Suppressor macrophage treated with lipopolysaccharide for 4 hours (primary cell): ENCODE measurements at places on chromosomes 6 and 20.

DNA sequence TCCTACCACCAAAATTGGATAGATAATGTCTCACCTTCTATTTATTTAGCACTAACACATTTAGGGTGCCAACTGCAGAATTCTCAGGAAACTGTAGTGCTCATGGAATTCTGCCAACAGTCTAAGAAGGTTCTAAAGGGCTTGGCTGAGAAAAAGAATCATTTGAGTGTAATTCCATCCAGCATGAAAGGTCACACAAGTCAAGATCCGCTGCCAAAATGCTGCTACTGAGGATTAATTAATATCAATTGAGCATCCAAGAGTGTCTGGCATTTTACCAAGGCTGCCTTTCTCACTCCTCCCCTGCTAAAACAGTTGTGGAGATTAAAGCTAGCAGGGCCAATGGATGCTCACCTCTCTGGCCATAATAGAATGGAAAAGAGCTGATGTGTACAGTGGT lies 112.7 kb downstream of the FHL5 start:
- DNase-seq = no peak

DNA sequence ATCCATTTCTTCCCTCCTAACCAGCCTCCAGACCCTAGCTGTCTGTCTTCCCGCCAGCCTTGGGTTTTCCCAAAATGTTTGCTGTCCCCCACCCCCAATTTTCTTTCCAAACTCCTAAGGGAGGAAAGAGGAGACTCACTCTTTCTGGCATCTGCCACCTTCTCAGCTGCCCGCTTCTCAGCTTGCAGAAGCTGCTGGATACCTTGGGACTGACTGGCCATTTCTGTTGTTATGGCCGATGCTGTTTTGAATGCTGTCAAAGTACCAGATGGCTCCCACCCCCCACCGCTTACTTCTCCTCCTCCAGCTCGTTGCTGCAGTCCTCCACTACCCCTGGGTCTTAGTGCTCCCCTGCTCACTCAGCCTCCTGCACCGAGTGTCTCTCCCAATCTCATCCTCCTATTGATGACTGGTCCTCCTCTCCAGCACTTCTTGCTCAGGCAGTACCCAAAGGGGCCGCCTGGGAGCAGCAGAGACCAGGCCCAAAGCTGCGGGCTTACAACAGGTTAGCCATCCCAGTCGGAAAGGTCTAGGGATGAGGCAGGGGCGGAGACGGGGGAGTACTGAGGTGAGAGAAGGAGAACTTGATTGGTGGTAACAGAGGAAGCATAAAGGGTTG lies at the start of gene ATP6V1G2:
ATP6V1G2 (minus strand) TSS at position 270 of the 619 bp plus-strand sequence; CDS start at position 221, 49 bp downstream.
- peak; percentile 85 for DNase-seq

GRCh38 chr6:17859846-17860245 lies 127.6 kb downstream of the KIF13A start:
- no peak for DNase-seq

DNA sequence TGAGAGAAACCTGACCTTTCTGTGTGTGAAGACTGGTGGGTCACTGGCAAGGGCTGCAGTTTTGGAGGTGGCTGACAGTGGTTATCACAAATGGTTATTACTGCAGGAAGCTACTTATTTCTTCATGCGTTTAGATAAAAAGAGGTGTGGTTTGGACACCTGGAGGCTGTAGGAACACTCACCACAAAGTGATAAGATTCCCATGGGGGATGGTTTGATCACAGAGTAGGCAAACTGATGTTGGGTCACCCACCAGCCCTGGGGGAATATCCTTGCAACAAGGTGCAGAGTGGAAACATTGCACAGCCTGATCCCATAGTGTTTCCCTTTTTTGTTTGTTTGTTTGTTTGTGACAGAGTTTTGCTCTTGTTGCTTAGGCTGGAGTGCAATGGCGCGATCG lies 33.9 kb upstream of the RNGTT start:
- DNase-seq = no peak
